NCI-H345 (cell line): ENCODE measurements at places on chromosomes 12 and 14.
A peak's percentile ranks its signal among the peaks of the same experiment; 100 is the strongest.

GRCh38 chr12:19129122-19129485 lies 429 bp upstream of the PLEKHA5 start:
- no peak for DNase-seq

GRCh38 chr12:11793921-11794710 lies 144.6 kb downstream of the ETV6 start:
- no peak for DNase-seq

DNA sequence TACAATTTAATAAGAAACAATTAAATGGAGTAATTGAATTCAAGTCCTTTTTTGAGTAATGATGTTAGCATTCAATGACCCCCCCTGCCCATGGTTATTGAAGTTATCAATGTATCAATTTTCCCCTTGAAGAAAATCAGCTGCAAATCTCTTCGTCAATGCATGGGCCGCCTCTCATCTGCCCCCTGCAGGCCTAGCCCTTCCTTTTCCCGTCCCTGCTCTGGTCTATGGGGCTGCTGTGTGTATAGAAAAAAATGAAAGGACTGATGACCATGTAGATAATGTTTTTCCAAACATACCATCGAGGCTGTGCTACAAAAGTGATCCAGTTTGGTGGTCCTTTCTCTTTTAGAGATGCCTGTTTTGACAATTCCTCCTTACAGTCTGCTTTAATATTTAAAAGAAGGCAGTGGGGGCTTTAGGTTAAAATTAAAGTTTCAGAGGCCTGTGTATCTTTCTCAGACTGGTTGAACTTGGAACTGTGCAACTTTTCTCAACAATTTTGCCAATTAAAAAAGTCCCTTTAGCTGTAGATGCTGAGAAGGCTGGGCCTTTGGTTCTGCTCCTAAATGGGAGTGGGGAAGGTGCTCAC lies 98.4 kb downstream of the APAF1 start:
- DNase-seq = no peak

- DNase-seq = no peak
Observed at GRCh38 chr14:50865391-50866076, 6.3 kb upstream of the ABHD12B start.

DNA sequence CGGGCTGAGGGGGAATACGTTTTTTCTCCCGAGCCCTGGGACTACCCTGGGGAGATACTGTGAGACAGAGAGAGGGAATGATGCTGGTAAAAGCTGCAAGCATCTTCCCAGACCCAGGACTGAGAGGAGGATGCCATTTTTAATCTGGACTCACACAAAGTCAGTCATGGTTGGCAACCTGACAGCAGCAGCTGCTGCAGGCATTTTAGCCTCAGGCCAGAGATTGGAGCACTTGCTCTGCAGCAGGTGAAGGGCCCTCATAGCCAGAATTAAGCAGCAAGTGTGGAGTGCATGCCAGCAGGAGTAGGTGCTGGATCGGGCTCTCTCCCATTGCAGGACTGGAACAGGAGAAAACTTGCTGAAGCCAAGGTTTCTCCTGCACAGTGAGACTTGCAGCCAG lies 361.1 kb upstream of the CLEC14A start:
- peak; percentile 89 for DNase-seq

DNA sequence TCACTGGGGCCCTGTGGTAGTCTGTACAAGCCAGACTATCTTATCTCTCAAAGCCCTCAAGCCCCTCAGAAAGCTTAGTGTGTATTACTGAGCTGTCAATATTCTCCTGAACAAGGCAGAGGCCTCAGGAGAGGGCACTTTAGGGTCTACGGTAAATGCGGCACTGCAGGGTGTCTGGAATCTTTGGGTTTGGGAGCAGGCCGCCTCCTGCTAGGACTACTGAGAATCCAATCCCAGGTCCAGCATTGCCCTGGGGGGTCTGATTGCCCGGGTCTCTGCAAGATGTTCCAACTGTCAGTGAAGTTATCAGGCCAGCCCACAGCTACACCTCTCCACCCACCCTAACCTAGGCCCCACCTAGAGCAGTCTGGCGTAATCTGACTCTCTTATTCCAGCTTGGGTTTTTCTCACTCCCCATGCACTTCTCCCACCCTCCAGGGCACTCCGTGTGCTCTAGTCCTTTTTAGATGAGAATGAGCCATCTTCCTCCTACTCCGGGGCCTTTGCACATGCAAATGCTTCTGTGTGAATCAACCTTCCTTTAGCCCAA lies 4.3 kb upstream of the ZFP36L1 start:
- no peak for DNase-seq

- DNase-seq = peak; percentile 96
Observed at GRCh38 chr12:106357549-106358395, at the start of gene POLR3B. Gene POLR3B (plus strand): TSS chr12:106357748. CDS start chr12:106357880, 132 bp downstream.

GRCh38 chr12:16939871-16940306 lies 333.9 kb upstream of the LMO3 start:
- peak; percentile 4 for DNase-seq

- DNase-seq = no peak
Observed at GRCh38 chr14:74064426-74064825, 19.8 kb downstream of the ALDH6A1 start.

- DNase-seq = no peak
Observed at GRCh38 chr14:77270361-77271112, 469 bp downstream of the NGB start.

GRCh38 chr14:67729072-67729885 lies 27.6 kb downstream of the RDH12 start:
- DNase-seq = no peak

- DNase-seq = no peak
Observed at GRCh38 chr12:66154776-66155175, 15.0 kb downstream of the TMBIM4 start.

DNA sequence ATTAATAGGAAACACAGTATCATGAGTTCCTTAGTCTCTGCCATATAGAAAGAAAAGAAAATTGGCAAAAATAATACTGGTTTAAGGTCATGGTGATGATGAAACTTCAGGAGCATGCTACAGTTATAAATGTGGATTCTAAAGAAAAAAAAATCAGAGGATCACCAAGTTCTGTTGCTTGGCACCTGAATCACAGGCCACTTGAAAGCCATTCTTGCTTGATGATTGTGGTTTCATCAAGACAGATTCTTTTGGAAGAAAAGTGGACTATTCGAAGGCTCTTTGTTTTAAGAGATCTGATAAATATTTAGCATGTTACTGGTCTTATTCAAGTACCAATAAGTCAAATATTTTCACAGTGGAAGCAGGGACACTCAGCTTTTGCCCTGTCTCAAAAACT lies 148.9 kb downstream of the SAMD4A start:
- DNase-seq = no peak

DNA sequence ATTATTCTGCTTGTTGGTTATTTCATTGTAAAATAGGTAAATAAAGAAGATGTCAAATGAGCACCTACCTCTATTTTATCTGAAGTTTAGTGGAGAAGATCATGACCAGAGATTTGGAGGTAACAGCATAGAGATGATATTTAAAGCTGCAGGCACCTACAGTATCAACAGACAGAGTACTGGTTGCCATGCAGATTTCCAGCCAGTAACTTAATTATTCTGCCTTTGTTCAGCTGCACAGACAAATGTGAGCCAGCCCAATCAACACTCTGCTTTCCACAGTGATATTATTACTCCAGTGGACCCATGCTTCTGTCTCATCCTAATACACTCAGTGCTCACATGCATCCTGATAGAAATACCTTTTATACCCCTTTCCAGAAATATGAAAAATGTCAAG lies 348.5 kb upstream of the RGS6 start:
- no peak for DNase-seq

DNA sequence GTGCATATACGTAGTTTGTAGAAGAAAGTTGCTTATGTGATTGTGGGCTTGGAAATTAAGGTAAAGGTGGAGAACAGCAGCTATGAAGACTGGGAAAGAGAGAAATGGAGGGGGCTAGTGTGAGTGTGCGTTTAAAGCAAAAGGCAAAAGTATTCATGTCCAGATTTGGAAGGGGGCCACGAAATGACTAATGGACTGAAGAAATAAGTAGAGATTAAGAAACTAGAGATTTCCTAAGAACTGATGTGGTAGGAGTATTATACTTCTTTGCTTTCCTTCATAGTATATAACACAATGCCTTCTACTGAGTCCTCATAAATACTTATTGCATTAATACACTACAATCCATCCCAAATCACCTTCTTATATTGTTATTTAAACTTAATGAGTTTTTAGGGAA lies 298.6 kb upstream of the NOVA1 start:
- no peak for DNase-seq

DNA sequence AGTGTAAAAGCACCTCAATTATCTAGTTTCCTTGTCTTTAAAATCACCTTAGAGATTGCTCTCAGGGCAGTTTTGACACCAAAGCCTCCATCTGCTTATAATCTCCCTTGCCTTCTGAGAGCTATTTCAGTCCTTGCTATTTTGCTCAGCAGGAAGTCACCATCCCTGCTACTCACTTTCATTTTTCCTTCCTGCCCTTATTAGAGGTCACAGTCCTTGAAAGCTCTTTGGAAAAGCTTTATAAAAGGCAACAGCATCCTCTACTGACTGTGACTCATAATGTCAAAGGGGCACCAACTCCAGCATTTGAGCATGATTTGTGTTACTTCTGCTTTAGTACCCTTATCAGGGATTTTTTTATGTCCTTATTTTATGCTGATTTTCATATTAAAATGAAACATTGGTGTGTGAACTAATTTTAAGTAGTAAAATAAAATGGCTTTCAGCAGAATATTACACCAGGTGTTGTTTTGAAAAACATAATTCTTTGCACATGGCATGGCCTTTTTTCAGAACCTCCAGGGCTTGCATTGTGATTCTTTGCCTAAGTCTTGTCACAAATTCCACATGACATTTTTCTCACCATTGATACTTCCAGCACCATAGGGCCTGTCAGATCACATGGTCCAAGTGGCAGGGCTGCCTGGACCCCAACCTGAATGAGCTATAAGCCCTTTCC lies 213.0 kb downstream of the ADAMTS20 start:
- DNase-seq = no peak

DNA sequence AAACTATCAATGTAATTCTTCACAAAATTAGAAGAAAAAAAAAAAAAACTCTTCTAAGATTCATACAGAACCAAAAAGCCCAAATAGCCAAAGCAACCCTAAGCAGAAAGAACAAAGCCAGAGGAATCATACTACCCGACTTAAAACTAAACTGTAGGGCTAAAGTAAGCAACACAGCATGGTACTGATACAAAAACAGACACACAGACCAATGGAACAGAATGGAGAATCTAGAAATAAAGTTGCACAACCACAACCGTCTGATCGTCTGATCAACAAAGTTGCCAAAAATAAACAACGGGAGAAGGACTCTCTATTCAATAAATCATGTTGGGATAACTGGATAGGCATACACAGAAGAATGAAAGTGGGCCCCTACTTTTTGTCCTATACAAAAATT lies 16.9 kb downstream of the CDK17 start:
- DNase-seq = no peak

DNA sequence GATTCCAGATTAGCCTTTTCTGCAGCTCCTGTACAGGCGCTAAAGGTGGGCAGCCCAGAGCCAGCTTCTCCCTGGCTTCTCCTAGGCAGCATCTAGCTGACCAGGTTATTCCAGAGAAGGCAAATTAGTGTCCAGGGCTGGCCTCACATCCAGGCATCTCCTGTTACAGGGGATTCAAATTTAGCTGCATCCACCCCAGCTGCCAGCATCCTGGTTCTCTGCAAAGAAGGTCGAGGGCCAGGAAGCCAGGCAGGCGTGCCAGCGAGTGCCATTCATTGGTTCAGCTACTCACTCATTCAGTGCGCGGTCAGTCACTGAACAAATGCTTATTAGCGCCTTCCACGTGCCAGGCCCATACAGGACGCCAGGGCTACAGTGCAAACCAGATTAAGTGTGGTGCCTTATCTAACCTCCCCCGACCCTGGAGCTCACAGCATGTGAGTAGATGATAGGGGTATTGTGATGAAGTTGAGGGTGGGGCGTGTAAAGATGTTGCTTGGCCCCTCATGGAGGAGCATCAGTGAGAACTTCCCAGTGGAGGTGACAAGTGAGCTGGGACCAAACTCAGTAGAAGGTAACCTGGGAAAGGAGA lies 15.7 kb upstream of the FAM222A start:
- DNase-seq = no peak

- no peak for DNase-seq
Observed at GRCh38 chr12:26833743-26834490, 923 bp upstream of the ITPR2 start.

DNA sequence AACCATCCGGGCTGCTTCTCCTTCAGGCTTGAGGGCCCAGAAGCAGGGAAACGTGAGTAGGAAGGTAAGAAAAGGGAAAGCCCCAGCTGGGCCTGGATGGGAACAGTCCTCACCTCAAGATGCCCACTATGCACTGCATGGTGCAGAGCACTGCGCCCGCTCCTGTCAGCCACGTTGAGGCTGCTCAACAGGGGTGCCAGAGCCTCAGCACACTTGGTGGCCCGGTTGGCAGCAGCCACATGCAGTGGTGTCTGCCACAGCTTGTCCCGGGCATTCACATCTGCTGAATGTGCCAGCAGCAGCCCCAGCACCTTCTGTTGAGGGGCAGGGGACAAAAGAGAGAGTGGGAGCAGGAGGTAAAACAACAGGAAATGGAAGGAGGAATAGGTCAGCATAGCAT lies 2.5 kb downstream of the ANKRD52 start:
- DNase-seq = no peak

DNA sequence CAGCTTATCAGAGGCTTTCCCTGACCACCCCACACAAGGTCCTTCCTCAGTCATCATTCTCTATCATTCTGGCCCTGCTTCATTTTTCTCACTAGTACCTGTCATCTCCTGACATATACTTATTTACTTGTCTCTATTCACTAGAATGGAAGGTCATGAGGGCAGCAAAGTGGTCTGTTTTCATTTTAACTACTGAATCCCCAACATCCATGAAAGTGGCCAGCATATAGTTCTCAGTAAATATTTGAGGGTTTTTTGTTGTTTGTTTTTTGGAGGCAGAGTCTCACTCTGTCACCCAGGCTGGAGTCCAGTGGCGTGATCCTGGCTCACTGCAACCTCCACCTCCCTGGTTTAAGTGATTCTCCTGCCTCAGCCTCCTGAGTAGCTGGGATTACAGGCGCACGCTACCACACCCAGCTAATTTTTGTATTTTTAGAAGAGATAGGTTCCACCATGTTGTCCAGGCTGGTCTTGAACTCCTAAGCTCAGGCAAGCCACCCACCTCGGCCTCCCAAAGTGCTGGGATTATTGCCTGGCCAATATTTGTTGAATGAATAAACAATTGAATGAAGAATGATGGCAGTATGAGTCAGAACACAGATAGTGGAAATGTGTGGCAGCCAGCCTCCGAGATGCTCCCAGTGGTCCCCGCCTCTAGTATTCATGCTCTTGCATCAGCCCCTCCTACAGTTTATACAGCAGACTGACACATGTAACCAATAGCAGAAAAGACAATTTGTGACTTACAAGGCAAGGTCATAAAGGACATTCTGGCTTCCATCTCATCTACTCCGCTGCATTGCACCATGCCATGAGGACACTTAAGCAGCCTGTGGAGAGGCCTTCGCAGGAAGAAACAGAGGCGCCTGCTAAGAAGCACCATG lies 7.0 kb upstream of the ANO6 start:
- no peak for DNase-seq

- peak; percentile 20 for DNase-seq
Observed at GRCh38 chr14:69090187-69090789, 62.6 kb downstream of the DCAF5 start.
